ENCODE measurements at places on chromosomes 2 and 18.

- peak; percentile 36 for DNase-seq
These were observed 437.0 kb upstream of the ETAA1 start for GRCh38 chr2:66960161-66960560.

GRCh38 chr2:71548646-71549425, 95.5 kb downstream of the DYSF start:
- peak; percentile 63 for DNase-seq

DNA sequence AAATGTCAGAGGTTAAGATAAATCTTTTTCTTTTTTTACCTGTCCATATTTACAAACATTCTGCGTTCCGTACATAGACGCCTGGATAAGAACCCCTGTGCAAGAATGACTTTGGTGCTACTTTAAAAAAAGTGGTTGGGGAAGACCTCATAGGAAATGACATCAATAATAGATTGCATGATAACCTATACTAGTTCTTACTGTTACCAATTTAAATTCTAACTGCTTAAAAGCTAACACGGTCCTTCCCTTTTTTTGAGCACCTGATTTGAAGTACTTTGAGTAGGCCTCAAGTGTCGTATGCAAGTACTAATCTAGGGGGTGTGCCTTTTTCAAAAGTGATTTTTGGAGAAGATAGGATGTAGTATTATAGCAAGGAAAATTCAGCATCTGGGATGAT, 2.1 kb downstream of the SLC39A10 start:
- DNase-seq: no peak

DNA sequence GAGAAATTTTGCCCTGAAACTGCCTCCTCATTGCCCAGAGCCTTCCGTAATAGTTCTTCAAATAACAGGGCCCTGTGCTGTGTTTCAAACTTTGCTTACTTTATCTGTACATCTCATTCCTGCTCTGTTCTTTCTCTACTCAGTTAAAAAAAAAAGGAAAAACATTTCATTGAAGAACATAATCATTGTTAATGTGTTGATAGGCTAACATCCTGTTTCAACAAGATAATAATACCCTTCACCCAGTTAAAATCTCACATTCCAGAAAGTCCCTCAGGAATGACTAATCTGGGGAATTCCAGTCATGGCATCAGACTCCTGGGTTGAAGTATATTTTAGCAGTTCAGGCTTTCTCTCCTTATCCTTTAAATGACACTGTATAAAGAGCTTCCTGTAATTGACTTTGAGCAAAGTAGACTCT, 45.6 kb upstream of the ITGAV start:
- DNase-seq: peak; percentile 91

GRCh38 chr18:43751203-43751602, 473.9 kb upstream of the SYT4 start:
- DNase-seq: peak; percentile 54

DNA sequence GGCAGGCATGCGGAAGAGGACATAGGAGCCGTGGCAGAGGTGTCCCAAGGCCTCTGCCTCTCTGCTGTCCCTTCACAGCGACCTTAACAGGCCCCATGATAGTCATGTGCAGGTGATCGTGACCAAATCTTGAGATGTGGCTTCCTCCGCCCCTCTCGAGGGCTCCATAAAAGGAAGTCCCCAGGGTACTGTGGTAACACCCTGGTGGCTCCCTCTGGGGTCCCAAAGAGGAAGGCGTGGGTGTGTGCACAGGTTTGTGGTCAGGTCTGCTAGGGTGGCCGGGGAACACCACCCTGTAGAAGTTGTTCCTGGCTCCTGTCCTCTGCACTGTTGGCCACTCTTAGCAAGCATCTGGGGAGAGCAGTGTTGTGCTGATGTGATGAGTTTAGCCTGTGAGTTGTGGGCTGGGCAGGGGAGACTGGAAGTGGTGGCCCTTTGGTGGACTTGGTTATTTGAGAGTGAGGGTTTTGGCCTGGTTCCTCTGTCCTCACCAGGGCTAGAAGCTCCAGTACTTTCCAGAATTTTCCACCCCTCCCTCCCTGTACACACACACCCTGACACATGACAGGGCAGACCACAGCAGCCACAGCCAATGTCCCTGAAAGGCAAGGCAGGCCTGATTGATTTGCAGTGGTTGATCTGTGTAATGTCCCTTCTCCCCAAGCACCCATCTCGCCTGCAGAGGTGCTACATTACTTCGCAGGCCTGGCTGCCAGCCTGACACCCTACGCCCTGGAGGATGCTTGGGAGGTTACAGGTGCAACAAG, 68.9 kb upstream of the BOD1L2 start:
- no peak for DNase-seq

DNA sequence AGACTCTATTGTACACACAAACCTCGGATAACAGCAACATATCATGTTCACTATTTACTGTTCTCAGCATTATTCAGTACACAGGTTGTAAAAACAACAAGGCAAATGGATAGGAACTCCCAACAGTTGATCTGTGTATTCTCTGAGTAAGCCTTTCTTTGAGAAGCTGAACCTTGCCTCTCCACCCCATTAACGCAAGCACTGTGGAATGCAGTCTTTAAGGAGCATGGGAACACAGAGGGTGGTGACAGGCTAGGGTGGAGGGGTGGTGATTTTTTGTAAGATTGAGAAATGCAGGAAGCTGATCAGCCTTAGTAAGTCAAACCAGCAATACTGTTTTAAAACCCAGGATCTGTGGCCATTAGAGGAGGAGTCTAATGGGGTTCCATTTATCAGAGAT, 19.6 kb upstream of the SERPINB11 start:
- peak; percentile 97 for DNase-seq

DNA sequence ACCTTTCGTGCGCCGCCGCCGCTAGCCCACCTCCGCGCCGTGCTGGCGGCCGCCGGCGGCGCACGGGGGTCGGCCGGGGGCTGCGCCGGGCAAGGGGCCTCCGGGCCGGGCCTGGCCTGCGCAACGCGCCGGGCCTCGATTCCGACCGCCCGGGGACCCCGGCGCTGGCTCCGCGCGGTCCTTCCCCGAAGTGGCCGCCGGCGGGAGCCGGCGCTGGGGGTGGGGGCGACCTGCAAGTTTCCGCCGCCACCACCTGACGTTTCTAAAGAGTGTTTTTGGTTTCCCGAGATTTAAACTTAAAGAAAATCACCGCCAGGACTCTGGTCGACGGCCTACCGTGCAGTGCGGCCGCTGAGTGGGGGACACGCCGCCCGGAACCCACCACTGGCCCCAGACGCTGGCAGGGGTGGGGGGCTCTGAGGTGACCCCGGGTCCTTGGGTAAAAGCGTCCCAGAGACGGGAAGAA, 3.8 kb upstream of the GATA6 start:
- no peak for DNase-seq

DNA sequence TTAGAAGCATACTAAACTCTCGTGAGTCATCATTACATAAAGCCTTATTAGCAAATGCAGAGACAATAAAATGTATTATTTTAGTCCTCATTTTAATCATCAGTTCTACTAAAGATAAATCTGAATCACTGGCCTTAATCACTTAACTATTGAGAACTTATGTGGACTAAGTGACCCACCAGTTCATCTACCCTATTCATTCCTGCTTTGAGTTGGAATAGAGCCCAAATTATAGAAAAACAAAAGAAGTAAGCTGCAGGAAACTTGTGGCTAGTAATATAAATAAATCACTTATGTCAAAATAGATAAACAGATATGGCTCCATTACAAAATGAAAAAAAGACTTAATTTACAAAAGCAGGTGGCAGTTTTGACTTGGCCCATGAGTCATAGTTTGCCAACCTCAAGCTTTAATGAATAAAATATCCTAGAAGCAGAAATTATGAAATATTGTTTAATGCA, 851.8 kb upstream of the CRIM1 start:
- peak; percentile 9 for DNase-seq

GRCh38 chr2:215553946-215554345, 118.1 kb upstream of the FN1 start:
- no peak for DNase-seq

GRCh38 chr2:104570259-104570658, 283.7 kb upstream of the POU3F3 start:
- DNase-seq: no peak

- DNase-seq: no peak
These were observed 47.3 kb downstream of the MAP4K4 start for GRCh38 chr2:101744832-101745231.

DNA sequence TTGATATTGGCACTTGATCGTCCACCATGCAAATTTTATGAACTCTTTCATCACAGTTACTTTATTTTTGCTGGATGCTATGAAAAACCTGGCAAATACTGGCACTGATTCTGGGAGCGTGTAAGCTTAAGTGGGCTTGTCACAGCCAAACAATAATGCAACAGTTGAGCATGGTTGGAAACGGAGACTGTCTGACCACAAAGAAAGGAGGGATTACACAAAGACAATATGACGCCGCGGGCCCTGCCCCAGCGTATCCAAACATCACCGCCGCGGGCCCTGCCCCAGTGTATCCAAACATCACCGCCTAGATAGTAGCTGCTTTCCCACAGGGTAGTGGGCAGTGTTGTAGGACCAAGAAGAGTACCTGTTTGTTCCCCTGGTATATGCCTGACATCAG, 135.9 kb downstream of the PRPF40A start:
- DNase-seq: no peak

GRCh38 chr2:16321256-16321655, 344.4 kb downstream of the CYRIA start:
- DNase-seq: no peak

- no peak for DNase-seq
These were observed 132.0 kb upstream of the APCDD1 start for GRCh38 chr18:10322435-10322834.

GRCh38 chr2:223227338-223227737, 175.3 kb downstream of the KCNE4 start:
- DNase-seq: peak; percentile 46

DNA sequence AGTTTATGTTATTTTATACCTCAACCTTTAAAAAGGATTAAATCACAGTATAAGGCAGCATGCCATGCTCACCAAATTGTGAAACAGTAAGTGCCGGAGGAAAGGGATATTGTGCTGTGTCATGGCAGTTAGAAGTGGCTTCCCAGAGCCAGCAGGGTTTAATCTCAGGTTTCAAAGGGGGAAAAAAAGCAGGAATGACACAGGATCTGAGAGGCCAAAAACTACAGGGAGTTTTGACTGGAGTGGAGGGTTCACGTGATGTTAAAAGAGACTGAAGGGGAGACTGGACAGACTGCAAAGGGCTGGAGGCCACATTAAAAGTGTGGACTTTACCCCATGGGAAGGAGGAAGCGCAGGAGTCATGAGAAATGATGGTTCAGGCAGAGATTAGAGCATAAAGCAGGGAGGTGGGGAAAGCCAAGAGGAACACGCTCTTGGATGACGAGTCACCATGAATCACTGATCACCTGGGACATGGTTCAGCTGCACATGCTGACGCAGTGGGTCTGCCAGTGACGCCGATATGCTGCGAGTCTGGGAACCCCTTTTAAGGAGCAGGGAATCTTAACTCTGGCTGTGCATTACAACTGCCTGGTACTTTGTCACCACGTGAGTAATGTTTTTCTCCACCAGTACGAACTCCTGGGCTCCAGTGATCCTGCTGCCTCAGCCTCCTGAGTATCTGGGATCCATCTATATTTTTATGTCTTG, 6.1 kb downstream of the CHMP1B start:
- DNase-seq: peak; percentile 99

DNA sequence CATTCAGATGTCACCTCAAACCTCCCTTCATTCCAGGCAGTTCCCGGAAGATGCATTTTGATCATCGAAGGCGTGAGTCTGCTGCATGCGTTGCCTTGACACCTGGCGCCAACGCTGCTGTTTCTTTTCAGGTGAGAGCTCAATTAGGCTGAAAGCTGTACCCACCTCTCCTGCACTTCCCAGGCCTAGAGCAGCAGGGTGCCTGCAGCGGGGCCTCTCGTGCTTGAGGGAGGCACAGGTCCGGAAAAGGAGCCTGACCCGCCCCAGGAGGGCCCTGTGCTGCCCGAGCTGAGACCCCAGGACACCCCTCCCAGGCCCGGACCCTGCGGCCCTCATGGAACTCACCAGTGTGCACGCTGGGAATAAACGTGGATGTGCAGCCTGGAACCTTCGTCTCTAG, 31.4 kb upstream of the KCNG2 start:
- DNase-seq: no peak

GRCh38 chr18:48798334-48799245, 152.2 kb downstream of the SMAD7 start:
- no peak for DNase-seq

GRCh38 chr2:226780431-226780830, 19.2 kb downstream of the IRS1 start:
- DNase-seq: no peak

DNA sequence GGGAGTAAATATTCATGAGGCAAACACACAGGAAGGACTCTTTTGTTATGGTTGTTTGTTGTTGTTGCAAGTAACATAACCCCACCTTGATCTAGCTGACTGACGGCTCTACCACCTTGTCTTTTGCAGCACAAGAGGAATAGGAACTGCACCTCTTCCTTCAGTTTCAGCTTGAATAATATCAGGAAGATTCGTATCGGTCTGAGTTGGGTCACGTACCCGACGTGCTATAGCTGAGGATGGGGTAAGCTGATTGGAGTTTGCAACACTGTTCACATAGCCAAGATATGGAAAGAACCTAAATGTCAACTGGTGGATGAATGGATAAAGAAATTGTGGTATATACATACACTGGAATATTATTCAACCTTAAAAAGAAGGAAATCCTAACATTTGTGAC, 14.5 kb upstream of the IL1RN start:
- DNase-seq: no peak

- DNase-seq: peak; percentile 85
These were observed 217.6 kb upstream of the THUMPD2 start for GRCh38 chr2:39996653-39997080.

DNA sequence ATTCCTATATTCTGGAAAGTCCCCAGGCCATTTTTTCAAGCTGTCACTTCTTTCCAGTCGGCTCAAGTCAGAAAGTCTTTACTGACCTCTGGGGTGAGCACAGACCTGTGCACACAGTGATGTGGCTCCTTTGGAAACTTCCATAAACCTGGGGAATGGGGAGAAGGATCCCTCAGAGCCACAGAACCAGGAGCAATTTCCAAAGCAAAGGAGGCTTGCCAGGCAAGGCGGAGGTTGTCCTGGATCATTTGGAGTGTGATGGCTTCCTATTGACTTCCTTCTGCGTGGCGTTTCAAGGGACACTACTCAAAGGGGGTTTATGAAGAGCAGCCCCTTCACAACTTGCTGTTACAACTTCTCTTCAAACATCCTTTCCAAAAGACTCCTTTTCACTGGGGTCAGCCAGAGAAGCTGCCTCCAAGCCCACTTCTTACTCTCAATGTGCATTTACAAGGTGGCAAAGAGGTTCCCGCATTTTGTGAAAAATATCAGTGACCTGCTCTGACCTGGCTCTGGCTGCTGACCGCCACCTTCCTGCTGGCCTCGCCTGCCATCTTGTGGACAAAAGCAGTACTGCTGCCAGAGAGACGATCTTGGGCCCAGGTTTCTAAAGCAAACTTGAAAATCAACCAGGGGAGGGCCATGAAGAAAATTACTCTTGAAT, 18.2 kb upstream of the TMEM247 start:
- DNase-seq: peak; percentile 82

GRCh38 chr2:226408141-226408540, 391.5 kb downstream of the IRS1 start:
- DNase-seq: no peak

GRCh38 chr2:66445925-66446871, 11.3 kb downstream of the MEIS1 start:
- no peak for DNase-seq
